ENCODE measurements at places on chromosomes 11 and 22.
A peak's percentile ranks its signal among the peaks of the same experiment; 100 is the strongest.

- no peak for DNase-seq
These were observed 111.0 kb downstream of the DBX1 start for GRCh38 chr11:20049231-20049630.

- no peak for DNase-seq
These were observed 1.7 kb downstream of the PTPN5 start for GRCh38 chr11:18789942-18790341.

DNA sequence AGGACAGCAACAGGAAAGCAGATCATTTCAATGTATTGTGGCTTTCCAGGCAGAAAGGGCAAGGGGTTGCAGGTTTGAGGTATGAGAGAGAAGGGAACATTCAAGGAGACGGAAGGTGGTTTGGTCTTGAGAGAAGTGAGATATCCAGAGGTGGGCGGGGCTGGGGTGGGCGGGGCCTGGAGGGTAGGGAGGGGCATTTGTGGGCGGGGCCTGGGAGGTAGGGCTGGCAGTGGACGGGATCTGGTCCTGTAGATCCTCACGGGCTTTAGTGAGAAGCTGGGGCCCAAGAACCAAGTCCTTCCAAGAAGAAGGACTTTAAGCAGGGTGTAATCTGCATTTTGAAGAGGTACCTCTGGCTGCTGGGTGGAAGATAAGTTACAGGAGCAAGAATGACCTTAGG lies 199.2 kb downstream of the MN1 start:
- DNase-seq: no peak

DNA sequence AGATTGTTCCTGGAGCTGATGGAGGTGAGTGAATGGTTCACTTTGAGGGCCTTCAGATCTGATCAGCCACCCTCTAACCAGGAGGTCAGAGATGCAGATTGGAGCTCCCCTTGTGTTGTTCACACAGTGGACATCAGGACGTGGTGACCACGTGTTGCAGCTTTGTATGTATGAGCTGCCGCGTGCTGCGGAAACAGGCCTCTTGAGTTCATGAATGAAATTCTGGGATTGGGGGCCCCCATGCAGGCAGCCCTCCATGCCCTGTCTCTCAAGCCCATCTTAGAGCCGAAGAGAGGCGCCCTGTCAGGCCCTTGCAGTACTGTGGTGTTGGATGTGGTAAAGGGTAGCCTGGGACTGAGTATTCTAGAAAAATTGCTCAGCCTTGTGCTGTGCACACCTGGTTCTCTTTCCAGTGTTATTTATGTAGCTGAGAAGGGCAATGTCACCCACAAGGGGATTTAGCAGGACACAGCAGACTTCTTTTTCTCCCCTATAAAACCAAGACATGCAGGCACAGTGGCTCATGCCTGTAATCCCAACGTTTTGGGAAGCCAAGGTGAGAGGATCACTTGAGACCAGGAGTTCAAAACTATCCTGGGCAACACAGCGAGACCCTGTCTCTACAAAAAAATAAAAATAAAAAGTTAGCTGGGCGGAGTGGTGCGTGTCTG lies 64.9 kb downstream of the MED15 start:
- no peak for DNase-seq

DNA sequence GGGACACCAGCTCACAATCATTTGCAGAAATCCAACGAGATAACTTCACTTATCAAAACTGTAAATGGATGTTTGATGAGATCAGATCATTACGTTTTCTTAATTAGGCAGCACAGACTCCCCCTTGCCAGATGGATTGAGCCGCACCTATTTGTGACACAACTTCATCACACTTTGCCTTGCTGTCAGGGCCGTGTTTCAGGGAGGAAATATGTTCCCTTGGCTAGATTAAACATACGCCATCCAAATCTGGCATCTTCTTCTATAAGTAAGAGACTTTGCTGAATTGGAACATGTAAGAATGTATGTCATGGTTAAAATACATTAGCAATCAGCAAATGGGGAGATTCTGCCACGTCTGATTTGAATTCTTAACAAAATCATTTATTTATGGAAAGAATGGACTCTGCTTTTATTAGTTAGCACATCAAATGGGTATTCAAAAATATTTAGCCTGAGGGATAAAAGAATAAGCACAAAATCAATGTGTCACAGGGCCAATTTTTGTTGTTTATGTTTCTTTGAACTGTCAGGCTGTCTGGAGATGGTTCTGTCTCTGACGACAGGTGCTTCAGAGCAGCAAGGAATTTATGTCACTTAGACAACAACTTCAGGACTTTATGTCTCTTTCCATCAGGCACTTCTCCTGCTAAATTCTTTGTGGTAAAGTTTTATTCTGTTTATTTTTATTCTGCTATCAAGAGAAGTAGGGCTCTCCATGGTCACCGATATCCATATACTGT lies 326.1 kb upstream of the NCAM1 start:
- no peak for DNase-seq

GRCh38 chr11:96062134-96062533 lies 138.2 kb upstream of the MTMR2 start:
- no peak for DNase-seq

DNA sequence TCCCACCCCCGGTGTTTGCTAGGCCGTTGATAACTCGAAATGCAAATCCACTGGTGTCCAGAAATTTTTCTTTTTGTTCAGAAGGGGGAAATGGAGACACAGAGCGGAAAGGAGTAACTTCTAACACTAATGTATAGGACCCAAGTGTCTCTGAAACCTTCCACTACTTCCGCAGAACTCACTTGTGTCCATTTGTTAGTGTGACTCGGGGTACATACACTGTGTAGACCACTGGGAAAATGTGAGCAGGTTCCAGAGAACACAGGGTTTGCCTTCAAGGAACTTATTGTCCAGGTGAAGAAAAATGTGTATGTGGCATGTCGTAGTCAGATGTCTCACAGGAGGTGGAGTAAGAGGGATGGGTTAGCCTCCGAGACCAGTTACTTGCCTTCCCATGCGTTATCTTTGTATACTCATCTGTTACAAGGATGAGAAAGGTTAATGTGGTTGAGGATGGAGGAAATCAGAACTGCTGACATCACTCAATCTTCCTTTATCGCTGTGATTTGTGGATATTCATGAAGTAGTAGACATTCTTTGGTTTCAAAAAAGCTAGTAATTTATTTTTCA lies 857 bp downstream of the ARCN1 start:
- DNase-seq: no peak

DNA sequence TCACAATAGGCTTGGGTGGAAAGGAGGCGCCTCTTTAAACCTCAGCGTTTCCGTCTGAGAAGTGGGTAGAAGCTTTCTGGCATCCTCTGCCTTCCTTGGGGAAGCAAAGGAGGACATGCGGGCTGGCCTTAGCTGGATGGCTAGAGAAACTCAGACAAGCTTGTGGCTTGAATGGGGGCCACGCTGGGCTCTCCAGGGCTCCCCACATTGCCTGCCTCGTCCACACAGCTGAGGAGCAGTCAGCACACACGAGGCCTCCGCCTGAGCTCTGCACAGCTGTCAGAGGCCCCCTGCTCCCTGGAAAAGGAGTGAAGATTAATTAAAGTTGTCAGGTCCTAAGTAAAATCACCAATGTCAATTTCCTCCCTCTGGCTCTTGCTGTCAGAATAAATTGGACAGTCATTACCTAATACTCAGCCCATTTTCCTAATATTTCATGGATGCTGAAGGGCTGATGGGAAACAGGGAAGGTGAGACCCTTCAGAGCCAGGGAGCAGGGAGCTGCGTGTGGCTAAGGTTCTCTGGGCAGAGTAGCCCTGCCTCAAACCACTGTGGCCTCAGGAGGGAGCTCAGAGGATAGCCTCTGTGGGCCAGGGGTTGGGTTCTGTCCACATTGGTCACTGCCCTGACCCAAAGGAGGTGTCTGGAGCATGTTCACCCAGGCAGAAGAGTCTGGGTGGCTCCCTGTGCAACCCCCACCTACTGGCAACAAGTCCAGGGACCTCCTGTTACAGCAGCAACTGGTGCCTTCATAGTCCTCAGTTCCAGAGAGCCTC lies 118.3 kb upstream of the CD82 start:
- peak; percentile 73 for DNase-seq

DNA sequence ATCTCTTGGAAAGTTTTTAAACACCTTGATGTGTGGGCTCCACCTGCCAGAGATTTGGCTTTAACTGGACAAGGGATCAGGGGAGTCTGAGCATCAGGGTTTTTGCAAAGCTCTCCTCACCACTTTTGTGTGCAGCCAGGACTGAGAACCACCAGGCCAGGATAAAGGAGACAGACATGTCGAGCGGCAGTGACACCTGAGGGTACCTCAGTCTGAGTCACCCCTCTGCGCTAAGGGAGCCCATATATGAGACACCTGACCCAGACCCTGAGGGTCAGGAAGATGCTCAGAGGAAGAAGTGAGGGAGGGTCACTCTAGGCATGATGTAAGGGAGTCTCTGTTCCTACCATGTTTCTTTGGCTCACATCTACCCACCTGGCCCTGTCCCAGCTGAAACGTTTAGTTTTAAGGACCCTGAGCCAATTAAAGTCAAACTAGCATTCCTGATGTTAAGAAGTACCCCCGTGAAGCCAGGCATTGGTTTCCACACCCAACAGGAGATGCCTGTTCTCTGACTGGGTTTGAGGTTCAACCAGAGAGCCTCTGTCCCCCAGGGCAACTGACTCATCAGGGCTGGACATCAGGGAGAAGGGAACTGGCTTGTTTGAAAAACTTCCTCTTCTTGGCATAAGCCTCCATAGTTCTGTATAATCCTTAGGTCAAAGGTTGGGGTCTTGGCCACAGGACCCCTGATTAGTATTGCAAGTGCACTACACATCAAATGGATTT lies 72.4 kb upstream of the BIRC3 start:
- no peak for DNase-seq

DNA sequence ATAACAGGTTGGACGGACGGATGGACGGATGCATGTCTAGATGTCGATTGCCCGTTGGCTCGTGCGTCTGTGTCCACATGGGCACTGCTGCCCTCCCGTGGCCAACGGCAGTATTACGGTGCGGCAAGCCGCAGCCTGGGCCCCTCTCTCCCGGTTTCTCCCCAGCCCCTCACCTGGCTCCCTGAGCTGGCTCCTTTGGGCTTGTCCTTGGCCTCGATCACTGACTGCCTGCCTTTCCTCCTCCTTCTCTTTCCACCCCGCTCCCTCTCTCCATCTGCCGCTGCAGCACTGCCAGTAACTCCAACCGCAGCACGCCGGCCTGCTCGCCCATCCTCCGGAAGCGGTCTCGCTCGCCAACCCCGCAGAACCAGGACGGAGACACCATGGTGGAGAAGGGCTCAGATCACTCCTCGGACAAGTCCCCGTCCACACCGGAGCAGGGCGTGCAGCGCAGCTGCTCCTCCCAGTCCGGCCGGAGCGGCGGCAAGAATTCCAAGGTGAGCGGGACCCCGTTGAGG lies 77.3 kb downstream of the SCN3B start:
- DNase-seq: no peak
